ENCODE measurements at places on chromosomes 11 and 22.

DNA sequence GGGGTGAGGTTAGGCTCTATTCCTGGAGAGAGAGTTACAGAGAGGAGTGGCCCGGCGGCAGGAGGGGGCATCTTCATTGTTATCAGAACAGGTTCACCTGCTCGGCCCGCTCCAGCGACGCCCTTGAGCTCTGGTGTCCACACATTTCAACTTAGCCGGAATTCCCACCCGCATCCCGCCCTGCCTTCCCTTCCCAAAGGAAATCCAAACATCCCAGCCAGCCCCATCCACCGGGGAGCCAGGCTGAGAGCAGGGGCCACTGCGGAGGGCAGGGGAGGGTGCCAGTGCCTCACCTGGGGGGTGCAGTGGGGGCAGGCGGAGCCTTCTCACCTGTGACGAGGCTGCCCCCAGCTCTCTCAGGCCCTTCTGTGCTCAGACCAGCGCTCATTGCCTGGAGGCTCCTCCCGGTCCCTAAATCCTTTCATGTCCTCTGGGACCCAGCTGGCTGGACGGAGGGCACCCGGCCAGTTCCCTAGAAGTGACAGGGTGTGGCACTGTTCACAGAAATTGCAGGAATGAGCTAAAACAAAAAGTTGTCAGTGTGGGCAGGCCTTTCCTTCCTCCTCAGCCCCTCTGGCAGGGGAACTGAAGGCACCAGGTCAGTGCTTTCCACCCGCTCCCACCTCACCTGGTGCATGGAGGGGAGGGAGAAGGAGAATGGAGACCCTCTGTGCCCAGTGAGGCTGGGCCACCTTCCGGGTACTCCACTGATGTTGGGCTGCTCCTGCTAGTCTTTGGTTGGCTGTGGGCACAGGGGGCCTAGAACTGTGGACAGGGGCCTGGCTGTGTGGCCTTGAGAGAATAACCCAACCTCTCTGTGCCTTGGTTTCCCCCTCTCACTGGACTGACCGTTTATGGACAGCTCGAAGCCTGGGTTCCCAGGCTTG, 2.2 kb upstream of the MRGPRG start:
- no peak for DNase-seq

- no peak for DNase-seq
Measured at GRCh38 chr22:20536590-20537324, 29.3 kb downstream of the MED15 start.

- DNase-seq: no peak
Measured at GRCh38 chr22:49760630-49761571, 66.8 kb downstream of the BRD1 start.

DNA sequence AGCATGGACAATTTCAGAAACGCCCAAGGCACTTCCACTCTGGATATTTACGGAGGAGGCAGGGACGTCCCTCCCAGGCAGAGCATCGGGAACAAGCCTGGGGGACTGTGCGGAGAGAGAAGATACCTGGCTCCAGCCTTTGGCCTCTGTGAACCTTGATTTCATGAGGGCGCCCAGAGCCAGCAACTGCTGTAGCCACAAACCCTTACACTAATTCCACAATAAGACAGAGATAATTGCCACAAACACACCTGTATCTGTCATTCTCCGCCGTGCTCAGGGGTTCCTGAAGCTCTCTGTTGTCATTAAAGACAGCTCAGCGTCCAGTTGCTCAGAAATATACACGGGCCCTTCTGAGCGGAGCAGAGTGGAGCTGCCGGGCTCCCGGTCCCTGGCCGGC, 1292.1 kb downstream of the TBC1D22A start:
- no peak for DNase-seq

DNA sequence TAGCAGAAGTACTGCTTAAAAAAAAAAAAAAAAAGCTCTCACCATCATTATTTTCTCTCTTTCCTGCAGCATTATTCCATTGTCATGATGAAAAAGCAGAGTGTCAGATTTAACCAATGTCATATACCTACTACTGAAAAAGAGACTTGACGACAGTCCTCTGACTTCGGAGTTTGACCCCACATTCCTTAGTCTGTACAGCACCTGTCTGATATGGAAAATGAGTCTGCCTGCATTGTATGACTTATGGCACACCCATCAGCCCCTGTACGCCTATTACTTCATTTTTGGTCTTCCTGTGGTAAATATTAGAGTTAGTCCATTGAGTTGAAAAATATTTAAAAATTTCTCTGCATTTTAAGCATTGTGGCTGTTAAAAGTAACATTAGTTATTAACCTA, 54.5 kb upstream of the NOX4 start:
- no peak for DNase-seq

DNA sequence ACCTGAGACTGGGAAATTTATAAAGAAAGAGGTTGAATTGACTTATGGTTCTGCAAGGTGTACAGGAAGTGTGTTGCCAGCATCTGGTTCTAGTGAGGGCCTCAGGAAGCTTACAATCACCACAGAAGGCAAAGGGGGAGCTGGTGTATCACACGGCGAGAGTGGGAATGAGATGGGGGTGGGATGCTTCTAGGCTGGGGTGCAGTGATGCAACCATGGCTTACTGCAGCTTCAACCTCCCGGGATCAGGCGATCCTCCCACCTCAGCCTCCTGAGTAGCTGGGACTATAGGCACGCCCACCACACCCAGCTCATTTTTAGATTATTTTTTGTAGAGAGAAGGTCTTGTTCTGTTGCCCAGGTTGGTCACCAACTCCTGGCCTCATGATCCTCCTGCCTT, 61.0 kb downstream of the C22orf31 start:
- DNase-seq: no peak

DNA sequence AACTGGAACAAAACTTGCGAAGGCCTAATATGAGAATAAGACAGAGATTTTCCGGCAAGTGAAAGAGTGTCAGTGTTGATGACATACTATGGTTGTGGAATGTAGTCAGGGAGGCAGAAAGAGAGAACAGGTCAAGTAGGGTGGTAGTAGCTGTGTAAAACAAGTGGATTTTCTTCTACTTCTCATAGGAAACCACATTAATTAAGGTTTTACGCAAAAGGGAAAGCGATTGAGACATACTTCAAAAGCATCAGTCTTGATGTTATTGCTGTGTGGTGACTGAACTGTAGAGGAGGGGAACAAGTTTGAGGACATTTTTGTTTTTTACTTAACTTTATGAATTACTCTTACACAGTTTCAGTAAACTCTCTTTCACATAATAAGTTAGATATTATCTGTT, 186.0 kb upstream of the CNTN5 start:
- no peak for DNase-seq

DNA sequence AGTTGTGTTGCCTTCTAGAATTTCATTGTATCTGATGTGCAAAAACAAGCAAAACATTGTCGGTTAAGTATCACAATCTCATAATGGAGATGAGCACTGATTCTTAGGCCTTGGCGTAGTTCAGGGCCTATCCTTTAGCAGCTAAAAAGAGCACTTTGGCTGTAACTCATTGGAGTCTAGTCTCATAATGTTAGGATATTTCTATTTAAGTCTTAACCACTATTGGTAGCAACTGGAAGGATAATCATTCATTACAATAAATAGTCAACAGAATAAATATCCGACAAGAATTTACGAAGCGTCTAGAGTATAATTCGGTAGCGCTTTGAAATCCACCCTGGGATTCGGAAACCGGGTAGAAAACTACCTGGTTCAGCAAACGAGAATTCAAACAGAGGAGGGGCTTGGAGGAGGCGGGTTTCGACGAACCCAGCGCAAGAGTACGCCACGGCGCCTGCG, 461 bp upstream of the EED start:
- DNase-seq: no peak

DNA sequence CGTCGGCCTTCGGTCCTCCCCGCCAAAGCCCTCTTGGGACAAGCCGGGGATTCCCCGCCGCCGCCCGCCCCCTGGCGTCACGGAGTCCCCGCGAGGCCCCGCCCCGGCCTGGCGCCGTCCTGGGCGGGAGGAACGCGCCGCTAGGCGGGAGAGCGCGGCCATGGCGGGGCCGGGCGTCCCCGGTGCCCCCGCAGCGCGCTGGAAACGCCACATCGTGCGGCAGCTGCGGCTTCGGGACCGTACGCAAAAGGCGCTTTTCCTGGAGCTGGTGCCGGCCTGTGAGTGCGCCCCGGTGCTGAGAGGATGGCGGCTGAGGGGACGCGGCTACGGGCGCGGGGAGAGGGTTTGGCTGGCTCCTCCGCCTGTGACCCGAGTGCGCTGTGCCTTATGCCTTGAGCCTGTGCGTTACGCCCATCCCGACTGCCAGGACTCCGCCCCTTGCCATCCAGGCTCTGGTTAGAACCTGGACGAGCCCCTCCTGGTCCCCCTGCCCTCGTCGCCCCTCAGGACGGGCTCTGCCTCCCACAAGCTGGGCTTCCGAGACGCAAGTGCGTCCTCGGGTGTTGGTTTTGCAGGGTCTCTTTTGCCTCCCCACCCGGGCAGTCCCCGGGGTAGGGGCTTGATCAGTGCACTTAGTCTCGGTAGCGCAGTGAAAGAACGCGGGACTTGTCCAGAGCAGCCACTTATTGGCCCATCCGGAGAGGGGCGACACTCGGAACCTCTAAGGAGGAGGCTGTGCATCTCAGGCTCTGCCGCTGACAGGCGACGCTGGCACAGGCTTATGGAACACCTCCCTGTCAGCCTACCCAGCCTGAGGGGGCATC, at the start of gene ATG16L2:
TSS of gene ATG16L2 (plus strand) at position 126 of the 824 bp plus-strand sequence. CDS start at position 161, 35 bp downstream.
- DNase-seq: peak; percentile 88

DNA sequence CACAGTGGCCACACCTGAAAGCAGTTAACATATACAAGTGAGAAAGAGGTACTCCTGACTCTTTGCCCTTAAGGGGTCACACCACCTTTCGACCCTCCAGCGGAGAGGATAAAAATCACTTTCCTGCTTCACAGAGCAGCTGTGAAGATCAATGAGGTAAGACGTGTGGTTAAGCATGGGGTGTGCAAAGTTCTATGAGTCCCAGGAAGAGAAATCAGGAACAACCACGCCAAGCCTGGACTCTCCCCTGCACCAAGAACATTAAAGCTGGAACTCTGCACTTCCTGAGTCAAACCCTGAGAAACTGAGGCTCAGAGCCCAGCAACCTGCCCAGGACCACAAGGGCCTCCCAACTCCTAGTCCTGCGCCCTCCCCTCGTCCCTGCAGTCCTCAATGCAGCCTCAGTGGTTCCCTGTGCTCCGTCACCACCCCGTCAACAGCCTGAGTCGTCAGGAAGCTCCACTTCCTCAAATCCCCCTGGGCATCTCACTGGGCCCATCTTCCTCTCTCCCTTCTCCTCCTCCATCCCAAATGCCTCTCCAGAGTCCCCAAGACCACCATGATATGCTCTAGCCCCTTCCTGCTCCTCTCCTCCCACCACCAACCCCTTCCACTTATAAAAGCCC, 17.7 kb downstream of the TNKS1BP1 start:
- no peak for DNase-seq

DNA sequence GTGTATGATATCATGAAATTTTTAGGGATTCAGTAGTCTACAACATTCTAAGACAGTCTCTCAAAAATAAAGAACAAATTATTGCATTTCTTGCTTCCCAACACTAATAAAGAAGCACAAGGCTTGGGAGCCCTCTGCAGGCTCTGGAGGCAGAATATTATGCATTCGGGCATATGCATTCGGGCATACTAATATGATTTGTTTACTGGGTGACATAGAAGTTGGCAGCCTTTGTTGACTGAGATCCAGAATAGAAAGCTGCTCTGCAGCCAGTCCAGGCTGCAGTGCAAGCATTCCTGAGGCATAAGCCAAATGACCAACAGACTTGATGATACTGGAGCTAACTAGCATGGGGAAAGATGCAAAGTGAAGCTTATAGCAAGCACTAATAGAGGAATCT, 945.5 kb downstream of the OPCML start:
- DNase-seq: no peak

GRCh38 chr22:40019100-40019499, 24.3 kb downstream of the FAM83F start:
- DNase-seq: no peak

DNA sequence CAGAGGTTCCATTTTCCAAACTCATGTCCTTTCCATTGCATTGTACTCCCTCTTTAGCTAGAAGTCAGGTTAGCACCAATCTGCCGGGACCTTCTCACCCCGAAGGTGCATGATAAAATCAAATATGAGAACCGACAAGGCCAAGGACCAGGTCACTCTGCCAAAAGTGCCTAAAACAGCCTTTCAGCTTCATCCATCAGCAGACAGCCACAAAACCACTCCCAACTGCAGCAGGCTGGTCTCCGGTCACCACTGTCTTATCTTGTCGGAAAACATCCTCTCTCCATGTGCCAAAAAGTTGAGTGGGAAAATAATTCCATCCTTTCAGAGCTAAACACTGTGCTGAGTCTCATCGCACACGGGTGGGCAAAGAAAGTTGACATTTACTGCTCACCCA, 1.4 kb downstream of the PI4KA start:
- no peak for DNase-seq

DNA sequence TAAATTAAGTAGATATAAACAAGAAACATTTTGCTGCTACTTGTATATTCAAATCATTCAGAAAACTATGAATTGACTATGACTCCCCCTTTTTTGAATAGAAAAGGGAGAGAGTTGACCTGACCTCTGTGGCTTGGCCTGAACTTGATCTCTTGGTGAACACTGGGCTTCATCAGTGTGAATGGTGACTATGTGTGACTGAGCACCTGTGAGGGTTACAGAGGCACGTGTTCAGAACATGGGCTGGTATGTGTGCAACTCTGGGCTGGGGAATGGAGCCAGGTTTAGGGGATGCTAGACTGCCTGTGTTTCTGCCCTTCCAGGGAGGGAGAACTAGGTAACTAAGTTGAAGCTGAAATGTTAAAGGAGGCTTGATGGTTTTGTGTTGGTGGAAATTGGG, 29.2 kb downstream of the HSD17B12 start:
- DNase-seq: no peak

- no peak for DNase-seq
Measured at GRCh38 chr11:35501776-35502175, 23.6 kb downstream of the PAMR1 start.

GRCh38 chr22:41935015-41935351, 8.4 kb upstream of the TNFRSF13C start:
- no peak for DNase-seq

- no peak for DNase-seq
Measured at GRCh38 chr11:69229511-69229910, 64.4 kb upstream of the MYEOV start.

Measured in activated CD4-positive, CD25-positive, alpha-beta regulatory T cell (primary cell).